ENCODE measurements at places on chromosomes 1 and 21.

GRCh38 chr1:212504171-212504803, 71.6 kb downstream of the NENF start:
- no peak for DNase-seq

- DNase-seq = no peak
Measured at GRCh38 chr1:22444856-22445255, 6.8 kb upstream of the ZBTB40 start.

- DNase-seq = no peak
Measured at GRCh38 chr1:31745946-31746670, 18.0 kb downstream of the ADGRB2 start.

DNA sequence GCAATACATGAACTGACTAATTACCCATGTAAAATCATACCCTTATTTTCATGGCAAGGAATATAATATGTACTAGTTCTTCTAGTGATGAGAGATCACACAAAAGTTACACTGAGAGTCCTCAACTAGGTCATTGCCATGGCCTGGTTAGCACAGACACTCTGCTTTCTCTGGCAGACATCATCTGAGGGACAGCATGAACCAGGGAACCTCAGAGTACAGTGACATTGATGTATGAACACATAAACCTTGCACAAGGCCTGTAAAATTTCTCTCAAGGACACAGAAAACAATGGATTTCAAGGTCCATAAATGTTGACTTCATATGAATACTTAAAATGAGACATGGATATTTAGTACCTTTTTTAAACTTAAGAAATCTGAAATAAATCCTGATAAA, 108.8 kb upstream of the MAGI3 start:
- no peak for DNase-seq

DNA sequence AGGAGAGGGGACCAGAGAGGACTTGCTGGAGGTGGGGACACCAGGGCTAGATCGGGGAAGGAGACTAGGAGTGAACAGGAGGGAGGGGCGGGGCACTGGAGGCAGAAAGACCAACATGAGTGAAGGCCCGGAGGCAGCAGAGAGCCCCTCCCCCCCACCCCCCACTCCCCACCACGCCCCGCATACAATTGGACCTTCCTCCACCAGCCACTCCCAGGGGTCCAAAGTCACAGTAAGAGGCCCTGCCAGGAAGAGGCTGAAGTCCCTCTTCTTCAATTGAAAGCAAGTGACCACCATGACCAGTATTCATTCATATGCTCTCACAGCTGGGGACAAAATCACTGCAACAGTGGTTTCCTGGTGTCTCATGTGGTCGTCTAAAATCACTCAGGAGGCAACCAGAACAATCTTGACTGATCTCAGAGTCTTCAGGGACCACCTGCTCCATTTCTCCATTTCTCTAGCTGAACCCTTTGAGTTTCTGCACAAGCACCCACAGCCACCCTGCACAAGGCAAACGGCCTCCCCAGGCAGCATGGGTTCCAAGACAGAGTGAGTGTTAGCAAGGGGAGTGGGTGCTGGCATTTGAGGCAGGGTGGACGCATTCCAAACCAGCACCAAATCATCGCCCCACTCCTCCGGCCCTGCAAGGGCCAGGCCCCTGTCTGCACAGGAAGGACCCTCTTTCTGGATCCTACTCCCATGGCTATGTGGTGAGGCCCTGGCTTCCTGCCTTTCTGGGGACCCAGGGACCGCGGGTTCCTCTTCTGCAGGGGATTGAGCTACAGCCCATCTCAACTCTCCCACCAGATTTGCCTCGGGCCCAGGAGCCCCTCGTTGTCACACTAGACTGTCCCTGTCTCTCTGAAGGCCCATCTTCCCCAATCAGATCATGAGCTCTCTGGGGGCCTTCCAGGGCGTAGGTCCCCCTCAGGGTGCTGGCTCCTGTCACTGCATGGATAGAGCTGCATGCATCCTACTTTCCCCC, 17.0 kb downstream of the LAPTM5 start:
- no peak for DNase-seq
